ENCODE measurements at places on chromosomes 11 and 22. TPM values are rescaled to one million over a fixed set of nuclear protein-coding genes. Genes with fewer than 3 reads are reported as not detected.

- DNase-seq = peak; percentile 82
These were observed 12.8 kb downstream of the PMM1 start for GRCh38 chr22:41576877-41577276.

GRCh38 chr11:128492461-128492860 is 94.9 kb downstream of the ETS1 start:
- no peak for DNase-seq

- DNase-seq = no peak
These were observed 26.1 kb upstream of the DLAT start for GRCh38 chr11:111999111-111999510.

GRCh38 chr11:576811-577610 is 741 bp downstream of the PHRF1 start:
- no peak for DNase-seq

- DNase-seq = no peak
These were observed 916.6 kb downstream of the LRRC4C start for GRCh38 chr11:40542821-40543220.

DNA sequence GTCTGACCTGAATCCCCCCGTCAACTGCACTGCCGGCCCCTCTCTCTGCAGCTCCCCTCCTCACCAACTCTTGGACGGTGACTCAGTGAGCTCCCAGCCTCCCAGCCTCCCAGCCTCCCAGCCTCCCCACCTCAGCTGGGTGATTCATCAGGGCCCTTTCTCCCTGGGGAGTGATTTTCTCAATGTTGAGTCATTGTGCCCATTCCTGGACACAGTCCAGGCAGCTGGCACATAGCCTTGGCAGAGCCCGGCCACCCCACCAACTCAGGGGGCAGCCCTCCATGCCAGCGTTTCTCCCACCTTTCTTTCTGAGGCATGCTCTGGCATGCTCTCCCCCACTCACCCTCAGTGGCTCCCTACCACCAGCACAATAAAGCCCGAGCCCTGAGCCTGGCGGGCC is 30.7 kb downstream of the PDE2A start:
- DNase-seq = no peak

GRCh38 chr11:20599221-20600019 is at the start of gene SLC6A5:
Gene SLC6A5 (plus strand): TSS chr11:20599608. CDS start chr11:20599673, 65 bp downstream.
- DNase-seq = no peak

- DNase-seq = no peak
These were observed 84.1 kb downstream of the NXPE2 start for GRCh38 chr11:114762408-114762807.

DNA sequence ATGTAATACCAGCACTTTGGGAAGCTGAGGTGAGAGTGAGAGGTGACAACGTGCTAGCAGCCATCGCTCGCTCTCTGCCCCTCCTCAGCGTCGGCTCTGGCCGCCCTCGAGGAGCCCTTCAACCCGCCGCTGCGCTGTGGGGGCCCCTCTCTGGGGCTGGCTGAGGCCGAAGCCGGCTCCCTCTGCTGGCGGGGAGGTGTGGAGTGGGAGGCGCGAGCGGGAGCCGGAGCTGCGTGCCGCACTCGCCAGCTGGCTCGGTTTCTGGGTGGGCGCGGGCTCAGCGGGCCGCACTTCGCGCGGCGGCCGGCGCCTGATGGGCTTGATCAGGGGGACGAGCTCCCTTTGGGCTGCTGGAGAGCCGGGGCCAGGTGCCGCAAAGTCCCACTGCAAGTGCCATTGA is 98.9 kb upstream of the UBASH3B start:
- DNase-seq = peak; percentile 58

GRCh38 chr11:93529707-93530467 is 13.3 kb downstream of the SMCO4 start:
- DNase-seq = peak; percentile 78

ZC3H12C gene
- 18.0 TPM for total RNA-seq

LIPT2 gene
- 0.49 TPM for total RNA-seq

Measured in Right ventricle myocardium inferior (tissue), 1 donor.